ENCODE measurements at places on chromosomes 3 and 15.
A peak's percentile ranks its signal among the peaks of the same experiment; 100 is the strongest.

DNA sequence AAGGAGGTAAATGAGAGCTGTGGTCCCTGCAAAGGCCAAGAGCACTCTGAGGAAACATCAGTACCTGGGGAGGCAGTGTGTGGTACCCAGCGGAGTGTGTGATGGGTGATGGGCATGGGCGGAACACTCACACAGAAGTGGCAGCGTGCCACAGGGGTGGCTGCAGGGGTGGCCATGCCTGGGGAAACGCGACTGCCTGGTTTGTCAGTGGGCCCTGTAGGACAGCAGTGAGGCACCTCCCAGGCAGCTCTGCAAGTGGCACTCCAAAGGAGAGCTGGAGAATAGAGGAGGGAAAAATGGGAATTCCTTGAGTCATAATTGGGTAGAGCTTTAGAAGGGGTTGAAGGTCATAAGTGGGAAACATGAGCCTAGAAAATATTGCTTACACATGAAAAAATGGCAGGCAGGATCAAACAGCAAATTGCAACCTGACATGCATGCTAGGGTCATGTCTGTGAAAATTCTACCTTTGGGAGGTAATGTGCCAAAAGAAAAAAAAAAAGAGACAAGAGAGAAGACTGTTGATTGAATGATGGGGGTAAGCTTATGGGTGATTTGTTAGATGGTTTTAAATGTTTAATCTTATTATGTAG lies 138.4 kb downstream of the RPLP1 start:
- no peak for DNase-seq

- DNase-seq, result no peak
Observed at GRCh38 chr15:75371486-75371885, 3.1 kb upstream of the MAN2C1 start.

DNA sequence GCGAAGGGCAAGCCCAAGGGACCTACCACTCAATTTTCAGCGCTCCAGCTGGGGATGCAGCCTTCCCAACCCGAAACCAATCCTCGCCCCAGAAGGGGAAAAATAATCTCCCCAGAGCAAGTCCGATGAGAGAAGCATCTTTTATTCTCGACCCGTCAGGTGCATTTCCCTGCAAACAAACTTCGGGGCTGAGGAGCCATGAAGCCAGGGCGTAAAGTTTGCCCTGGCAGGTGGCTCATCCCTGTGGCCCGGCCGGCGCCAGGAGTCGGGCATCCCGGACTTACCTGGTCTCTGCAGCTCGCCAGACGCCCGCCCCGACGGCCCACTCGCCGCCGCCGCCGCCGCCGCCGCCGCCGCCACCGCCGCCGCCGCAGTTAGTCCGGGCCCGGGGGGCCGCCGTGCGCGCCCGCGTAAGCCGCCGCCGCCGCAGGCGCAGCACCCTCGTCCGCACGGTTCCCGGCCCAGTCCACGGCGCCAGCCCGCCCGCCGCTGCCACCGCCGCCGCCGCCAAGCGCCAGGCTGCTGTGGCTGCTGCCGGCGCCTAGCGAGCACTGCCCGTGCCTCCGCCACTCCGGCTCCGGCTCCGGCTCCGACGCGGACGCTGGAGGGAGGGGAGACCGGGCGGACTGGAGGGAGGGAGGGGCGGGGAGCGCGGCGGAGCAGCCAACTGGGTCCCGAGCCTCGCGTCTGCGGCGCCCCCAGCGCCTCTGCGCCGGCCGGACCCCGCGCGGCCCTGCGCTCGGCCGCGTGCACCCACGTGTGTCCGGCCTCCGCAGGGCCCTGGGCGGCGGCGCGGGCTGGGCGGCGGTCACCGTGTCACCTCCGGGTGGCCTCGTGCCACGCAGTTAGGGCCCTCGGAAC lies at the start of gene CNTN3:
TSS of gene CNTN3 (minus strand) at position 553 of the 861 bp plus-strand sequence. CDS start 93,547 bp downstream, outside the sequence.
- DNase-seq, result no peak

DNA sequence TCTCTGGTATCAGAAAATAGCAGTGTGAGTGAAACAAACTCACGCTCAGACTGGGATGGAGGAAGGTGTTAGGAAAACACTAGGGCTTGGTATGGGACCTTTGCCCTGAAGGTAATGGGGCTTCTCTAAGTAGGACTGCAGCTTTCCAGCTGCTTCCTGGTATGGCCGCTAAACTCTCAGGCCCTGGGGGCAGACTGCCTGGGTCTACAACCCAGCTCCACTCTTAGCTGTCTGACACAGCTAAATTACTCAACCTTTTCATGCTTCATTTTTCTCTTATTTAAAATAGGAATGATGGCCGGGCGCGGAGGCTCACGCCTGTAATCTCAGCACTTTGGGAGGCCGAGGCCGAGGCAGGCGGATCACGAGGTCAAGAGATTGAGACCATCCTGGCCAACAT lies 5.2 kb upstream of the YEATS2 start:
- no peak for DNase-seq

GRCh38 chr3:197564097-197564843 lies 8.5 kb upstream of the BDH1 start:
- no peak for DNase-seq

DNA sequence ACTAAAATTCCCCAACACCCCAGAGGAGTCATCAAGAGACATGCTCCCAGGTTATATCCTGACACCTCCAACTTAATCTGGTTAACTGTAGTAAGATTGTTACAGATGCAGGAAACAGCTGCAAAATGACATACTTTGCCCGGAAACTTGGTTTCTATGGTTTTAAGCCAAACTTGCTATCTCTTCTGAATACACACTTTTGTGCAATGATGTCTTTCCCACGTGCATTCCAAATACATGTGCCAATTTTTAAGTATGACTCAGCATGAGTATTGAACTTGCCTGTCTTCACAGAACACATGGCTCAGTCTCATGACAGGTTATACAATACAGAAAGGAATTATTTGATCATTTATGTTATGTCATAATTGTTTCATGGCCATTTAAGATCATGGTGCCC lies 207.0 kb upstream of the DCBLD2 start:
- no peak for DNase-seq

- DNase-seq, result peak; percentile 25
Observed at GRCh38 chr3:25856902-25857518, 67.1 kb downstream of the OXSM start.

DNA sequence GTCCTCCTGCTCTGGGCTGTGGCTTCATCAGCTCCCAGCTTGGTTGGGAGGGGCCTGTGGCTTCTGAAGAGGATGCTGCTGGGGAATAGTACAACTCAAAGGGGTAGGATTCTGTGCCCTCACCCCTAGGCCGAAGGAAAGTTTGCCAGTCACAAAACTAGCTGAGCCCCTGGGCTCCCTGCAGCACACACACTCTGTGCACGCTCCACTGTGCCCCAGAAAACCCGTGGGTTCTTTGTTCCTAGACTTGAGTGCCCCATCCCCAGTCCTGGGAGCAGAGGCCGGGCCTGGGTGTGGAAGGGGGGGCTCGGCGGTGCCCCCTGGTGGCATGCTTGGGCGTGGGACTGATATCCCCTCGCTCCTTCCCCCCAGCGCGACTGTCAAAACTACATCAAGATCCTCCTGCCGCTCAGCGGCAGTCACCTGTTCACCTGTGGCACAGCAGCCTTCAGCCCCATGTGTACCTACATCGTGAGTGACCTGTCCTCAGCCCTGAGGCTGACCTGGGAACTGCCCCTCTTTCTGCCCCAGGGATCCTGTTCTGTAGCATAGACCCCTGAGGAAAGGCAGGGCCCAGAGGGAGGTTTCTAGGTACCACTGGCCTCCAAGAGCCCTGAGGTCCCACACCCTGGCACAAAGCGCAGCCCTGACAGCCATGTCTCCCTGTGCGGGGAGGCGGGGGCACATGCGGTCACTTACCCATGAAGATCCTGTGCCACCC lies 14.2 kb downstream of the CIB1 start:
- DNase-seq, result no peak

DNA sequence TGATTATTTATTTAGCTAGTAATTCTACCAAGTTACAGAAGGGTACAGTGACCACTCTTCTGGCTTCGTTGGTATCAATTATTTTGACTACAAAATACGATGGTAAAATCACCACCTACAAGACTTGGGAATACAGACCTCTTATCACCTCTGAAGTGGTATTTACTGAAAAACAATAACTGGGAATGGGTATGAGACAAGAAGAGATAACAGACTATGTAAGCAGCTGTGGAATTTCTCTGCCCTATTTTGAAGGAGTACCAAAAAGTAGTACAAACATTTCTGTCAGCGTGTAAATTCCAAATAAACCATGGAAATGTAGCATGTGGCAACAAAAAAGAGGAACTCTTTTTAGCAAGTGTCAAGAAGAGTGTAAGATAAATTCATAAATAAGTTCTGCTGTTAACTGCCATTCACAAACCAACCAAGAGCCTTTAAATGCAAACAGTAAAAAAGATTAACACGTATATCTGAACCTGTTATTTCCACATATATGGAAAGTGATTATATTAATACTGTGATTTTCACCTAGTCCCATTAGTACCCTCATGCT lies 77.0 kb upstream of the SLC12A8 start:
- no peak for DNase-seq

- no peak for DNase-seq
Observed at GRCh38 chr3:127750226-127751031, 71.9 kb downstream of the MGLL start.

Measured in NCI-H748 treated with DMSO at 0.1 percent for 48 hours (cell line).